GM13976 (cell line): ENCODE measurements at places on chromosomes 1 and 21.

DNA sequence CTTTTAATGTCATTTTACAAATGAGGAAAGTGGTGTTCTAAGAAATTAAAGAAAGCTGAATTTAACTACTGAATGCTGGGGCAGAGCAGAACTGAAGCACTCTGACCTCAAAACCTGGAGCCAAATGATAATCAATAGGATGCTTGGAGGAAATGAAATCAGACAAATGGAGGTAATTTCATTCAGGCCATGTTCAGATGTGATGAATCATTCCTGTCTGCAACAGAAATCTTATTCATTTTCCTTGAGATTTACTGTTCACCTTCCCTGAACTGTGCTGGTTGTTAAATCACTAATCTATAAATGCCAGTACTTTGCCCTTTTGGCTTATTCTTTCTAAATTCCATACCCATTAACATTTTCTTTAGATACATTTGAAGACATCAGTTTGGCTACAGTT, 85.6 kb upstream of the SNX7 start:
- no peak for DNase-seq

- DNase-seq = no peak
Observed at GRCh38 chr21:29265690-29266479, 32.8 kb upstream of the BACH1 start.

DNA sequence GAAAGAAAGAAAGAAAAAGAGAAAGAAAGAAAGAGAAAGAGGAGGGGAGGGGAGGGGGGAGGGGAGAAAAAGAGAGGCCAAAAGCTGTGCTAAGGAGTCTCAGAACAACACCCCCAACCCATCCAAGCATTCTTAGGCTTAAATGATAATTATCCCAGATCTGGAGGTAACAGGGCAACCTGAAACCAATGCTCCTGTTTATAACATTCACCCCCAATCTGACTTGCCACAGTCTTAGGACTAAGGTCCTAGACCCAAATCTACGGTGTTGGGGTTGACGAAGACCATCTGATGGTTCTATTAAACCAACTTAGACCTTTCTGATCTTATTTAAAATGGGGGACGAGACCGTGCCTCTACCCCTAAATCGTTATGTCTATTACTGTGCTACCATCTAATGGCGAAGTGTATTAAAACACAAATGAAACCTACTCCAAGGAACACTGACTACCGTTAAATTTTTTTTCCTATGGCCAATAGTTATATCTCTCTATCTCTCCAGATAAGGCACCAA, 119.3 kb upstream of the CDC42BPA start:
- DNase-seq = peak; percentile 50

DNA sequence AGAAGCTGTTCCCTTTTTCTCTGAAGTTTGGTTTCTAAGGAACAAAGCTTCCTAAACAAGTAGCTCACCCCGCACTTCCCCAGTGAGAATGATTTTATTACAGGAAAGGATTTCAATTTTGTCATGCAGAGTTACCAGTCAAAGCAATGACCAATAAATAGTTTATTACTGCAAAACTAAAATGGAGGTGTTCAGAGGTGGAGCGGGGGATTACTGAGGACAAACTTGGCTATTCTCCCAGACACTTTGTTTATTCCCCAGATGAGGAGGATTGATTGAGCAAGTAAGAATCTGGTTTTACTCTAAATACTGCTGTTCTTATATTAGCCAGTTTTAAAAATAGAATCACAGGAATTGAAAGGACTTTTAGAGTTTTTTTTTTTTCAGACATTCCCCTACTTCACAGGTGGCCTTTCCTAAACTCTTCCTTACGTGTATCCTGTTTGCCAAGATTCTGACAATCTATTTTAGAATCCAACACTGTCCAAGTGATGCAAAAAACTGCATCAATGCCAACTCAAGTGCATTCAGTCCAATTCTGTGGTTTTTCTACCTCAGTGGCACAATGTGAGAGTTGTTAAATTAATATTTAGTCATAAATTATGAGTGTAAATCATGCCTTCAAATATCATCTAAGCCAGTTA, 136.1 kb downstream of the TNFSF18 start:
- DNase-seq = no peak

- DNase-seq = no peak
Observed at GRCh38 chr1:230784163-230784562, 37.0 kb downstream of the CAPN9 start.

DNA sequence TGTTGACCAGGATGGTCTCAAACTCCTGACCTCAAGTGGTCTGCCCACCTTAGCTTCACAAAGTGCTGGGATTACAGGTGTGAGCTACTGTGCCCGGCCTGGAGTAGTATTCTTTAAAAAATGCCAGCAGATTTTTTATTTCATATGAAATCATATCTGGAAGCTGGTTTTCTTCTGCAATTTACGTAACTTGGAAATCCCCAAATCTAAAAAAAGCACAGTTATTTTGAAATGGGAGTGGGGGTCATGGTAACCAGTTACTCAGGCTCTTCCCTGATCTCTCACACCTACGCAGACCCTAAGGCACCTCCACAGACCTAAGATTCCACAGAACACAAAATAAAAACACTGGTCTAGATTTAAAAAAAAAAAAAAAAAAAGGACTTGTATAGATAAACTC, 219.8 kb downstream of the DAB1 start:
- peak; percentile 41 for DNase-seq

DNA sequence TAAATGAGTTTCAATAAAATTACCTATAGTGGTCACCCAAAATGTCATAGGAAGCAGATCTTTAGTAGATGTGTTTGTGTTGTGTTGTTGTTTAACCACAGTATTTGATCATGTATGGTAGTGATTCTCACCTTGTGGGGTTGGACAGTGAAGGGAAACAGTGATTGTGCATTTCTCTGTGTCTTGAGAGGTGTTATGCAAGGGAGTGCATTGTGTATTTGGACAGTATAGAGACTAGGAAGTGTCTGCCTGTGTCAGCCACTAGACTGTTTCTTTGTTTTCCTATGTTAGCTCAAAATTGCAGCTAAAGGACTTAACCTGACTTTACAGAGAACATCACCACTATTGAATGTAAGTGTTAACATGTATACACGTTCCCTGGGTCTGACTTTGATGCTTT, 6.0 kb downstream of the RGS2 start:
- DNase-seq = no peak

DNA sequence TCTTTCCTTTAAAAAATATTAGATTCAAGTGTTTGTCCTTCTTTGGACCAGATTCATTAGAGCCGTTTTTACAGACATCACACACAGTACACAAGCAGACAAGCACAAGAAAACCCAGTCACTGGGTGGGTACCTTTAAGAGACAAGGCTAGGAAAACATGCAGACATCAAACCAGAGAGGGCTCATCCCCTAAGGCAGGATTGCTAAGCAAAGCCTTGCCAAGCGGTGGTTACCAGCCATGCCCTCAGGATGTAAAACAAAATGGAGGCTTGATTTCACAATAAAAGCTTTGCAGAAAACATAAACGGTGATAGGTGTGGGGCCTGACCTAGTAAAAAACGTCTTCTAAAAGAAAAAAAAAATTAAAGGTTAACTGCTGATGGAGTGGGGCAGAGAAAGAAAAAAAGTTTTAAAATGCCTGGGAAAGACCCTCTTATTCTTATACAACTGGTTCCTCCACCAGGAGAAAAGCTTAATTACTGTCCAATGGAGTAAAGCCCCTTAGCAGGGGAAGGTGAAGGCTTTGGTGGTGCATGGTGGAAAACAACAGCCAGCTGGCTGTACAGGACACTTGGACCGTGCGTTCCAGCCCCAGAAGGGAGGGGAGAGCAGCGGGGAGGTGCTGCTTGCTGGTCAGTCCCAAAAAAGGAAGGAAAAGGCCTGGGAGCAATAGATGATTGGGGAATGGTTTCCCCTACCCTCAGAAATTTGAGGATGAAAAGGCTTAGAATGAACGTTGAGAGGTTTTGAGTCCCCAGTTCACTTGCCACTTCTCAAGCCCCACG, 30.4 kb upstream of the FMO1 start:
- no peak for DNase-seq

- DNase-seq = no peak
Observed at GRCh38 chr1:203656796-203657747, 30.4 kb downstream of the ATP2B4 start.

- no peak for DNase-seq
Observed at GRCh38 chr1:101073836-101074235, 48.3 kb upstream of the DPH5 start.
